ENCODE measurements at places on chromosomes 5 and 9. TPM values are rescaled to one million over a fixed set of nuclear protein-coding genes. Genes with fewer than 3 reads are reported as not detected.

Gene FGF10
- not detected for total RNA-seq

Gene CNTLN
- 0.60 TPM for total RNA-seq

Gene PCDHA9
- total RNA-seq: not detected

Gene SLC36A3
- not detected for total RNA-seq

Gene GPR151
- not detected for total RNA-seq

Gene SPATA31C1
- not detected for total RNA-seq

Gene TLX3
- total RNA-seq: not detected

Gene FAM169A
- 12.0 TPM for total RNA-seq

Gene SNCAIP
- not detected for total RNA-seq

DNA sequence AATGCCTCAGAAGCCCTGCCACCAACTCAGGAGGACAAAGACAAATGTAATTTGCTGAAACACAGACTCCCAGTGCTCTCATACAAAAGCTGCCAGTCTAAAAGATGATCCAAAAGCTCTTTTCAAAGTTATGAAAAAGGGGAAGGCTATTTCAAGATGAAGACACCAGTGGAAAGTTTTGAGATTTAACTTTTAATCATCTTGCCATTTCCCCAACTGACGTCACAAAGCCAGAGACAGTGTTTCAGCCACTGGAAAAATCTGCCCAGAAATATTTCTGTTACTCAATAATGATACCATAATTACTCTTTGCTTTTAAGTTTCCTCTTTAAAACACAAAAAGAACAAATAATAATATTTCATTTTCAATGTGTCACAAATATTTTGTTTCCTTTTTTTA is 20.9 kb downstream of the ENG start:
- no peak for DNase-seq

GRCh38 chr5:68225911-68226545 is 10.5 kb downstream of the PIK3R1 start:
- no peak for DNase-seq

DNA sequence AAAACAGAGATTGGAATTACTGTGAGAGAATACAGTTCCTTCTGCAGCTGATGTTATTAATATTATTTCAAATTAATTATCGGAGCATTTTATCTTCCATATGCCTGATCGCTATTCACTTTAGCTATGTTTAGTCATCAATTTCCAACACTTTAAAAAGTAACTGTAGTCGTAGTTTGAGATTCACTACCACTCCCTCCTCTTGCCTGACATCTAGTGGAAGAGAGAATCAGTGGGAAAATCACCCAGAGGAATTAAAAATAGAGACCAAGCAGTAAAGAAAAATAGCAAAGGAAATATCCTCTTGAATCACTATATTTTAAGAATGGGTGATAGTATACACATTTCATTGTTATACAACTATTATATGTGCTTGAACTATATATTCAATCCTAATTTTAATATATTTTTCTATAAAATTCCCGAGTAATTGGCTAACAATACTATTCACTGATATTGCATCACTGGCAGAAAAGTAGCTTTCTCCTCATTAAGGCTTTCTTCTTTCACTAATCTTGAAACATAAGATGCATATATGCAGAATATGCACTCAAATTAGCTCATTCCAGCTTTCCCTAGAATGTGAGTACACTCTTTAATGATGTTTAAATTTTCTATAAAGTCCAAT is 708.7 kb downstream of the CDH9 start:
- DNase-seq: no peak

DNA sequence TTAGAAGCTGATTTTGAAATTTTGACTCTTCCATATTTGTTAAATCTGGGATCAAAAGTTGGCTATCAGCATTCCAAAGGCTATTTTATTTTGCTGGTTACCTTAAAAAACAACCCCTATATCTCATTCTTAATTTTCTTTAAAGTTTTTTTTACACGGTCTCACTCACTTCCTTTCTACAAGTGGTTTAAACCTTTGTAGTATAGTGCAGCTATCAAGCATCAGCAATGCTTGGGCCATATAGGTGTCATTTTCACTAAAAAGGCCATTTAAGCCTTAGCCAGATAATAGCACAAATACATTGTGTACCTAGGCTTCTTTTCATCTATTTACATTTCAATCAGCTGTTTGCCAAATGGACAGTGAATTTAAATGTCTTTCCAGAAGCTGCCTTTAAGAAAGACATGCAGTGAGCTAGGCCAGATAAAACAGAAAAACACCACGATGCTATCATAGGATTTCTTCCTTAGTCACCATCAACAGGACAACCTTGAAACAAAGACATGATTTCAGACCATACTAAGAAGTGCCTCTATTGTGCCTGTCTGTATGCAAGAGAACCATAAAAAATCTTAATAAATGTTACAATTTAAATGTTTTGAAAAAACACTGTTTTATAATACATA is 104.2 kb downstream of the RAPGEF6 start:
- DNase-seq: no peak

DNA sequence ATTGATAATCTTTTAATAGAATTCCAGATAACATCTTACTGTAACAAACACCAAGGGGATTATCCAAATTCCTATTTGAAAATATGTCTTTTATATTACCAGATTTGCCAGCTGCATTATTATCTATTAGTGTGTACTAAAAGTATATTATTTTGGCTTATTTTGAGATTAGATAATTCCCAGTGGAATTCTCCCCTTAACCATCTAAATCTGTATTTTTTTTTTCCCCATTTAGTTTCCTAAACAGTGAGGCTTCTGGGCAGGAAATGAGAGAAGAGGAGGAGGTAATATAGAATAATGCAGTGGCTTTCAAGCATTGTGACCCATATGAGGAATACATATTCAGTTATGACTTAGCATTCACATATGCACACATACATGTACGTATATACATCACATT is 53.5 kb upstream of the ABL1 start:
- DNase-seq: no peak

GRCh38 chr5:31537851-31538250 is 5.8 kb downstream of the C5orf22 start:
- no peak for DNase-seq

DNA sequence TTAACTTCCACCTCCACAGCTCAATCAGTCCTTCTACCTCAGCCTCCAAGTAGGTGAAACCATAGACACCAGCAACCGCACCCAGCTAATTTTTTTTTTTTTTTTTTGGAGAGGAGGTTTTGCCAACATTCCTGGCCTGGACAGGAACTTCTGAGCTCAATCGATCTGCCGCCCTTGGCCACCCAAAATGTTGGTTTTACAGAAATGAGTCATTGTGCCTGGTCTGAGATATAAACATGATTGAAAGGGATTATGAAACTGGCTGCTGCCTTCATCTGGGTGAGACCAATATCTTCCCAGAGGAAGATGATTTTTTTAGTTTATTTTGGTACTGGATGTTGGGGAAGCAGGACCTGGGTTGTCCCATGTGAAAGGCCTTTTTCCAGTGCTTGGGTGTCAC is 9.2 kb downstream of the TAF11L12 start:
- DNase-seq: no peak

DNA sequence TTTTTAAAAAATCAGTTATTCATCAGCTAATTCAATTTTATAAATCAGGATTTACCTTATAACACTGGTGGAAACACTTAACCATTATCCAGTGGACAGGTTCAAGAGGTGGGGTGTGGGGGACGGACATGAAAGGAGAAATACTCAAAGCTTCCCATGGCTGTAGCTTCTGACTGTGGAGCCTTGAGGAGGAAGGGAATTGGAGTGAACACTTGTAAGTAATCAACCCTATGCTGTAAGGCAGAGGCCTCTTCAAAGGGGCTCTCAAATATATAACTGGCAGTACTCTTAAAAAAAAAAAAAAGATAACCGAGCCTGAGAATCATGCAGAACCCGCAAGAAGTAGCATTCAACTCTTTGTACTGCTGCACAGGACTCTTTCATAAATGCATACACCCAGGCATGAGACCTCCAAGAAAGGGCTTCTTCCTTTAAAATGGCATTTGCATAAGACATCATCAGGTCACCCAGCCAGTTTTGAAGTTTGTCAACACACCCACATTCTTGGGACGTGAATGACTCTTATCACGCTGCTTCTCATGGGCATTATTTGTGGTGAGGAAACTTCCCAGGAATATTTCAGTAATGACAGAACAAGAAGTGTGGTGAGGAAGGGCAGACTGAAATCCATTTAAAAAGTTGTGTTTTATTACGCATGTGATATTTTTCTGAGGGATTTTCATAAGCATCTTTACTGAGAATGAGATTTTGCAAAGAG is 8.1 kb downstream of the OSMR start:
- no peak for DNase-seq

DNA sequence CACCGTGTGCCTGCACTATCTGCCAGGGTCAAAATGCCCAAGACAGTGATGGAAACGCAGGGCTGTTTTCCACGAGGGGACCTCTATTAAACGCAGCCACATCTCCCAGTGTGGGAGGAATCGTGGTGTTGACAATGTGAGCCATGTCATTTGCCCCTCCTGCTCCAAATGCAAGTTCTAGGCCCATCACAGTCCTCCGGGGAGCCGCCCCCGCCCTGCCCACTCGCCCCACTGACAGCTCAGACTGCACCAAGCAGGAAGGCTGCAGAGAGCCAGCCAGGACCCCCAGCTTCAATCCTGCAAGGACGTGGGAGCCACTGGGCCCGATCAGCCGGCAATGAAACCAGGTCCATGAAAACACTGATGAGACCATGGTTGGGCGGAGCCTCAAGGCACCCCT is 85.9 kb downstream of the VAV2 start:
- DNase-seq: no peak

GRCh38 chr5:132628814-132629213 is 29.2 kb upstream of the IL13 start:
- DNase-seq: no peak

- DNase-seq: no peak
These were observed 438 bp upstream of the LAMC3 start for GRCh38 chr9:131008563-131008908.

GRCh38 chr9:36597412-36598178 is 24.9 kb downstream of the MELK start:
- no peak for DNase-seq

GRCh38 chr9:37582548-37583157 is 6.5 kb upstream of the FBXO10 start:
- DNase-seq: no peak

DNA sequence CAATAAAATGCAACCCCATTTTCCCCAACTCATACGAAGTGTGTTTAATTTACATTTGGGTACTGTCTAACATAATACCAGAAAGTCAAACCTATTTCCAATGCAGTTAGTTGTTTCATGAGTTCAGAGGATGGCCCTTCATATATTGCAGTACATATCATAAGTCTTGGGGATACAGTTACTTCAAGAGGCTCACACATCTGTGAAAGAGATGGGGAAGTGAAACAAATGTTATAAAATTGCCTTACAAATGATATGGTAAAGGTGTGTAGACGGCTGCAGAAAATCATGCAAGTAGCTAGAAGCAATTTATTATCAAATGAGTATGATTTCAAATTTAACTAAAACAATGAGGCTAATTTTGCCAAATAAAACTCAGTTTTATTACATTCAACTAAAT is 219.0 kb upstream of the CDH12 start:
- no peak for DNase-seq

DNA sequence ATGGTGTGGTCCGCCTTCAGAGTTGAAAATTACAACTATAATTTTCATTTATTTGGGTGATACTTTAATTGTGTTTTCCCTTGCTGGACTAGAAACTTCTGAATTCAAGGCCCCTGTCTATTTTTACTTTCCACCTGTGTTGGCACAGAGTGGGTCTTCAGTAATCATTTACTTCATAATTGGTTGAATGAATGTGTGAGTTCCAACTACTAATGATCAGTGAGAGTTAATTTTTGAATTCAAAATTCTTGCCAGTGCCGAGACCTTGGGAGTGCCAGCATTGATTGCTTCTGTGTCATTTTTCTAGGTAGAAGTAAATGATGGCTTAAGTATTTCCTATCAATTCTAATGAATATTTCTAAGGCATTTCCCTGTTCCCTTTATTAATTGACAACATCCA is 61.4 kb downstream of the PARP8 start:
- no peak for DNase-seq

- DNase-seq: no peak
These were observed 12.5 kb upstream of the LHX2 start for GRCh38 chr9:123998970-123999621.

GRCh38 chr5:109468737-109469420 is 59.1 kb upstream of the PJA2 start:
- peak; percentile 68 for DNase-seq

DNA sequence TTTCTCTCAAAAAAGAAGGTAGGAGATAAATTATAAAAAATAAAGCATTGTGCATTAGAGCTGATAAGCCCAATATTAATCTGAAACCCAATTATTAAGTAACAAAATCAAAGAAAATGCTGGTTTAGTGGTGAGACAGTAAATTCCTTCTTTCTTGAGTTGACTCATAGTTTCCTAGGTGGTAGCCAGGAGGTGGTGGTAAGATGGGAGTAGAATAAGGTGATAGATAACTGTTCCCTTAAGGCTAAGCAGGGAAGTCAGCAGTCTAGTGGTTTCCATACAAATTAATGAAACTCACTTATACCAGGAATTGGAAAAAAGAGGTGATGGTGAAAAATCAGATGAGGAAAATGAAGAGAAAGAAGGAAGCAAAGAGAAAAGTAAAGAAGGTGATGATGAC is 23.2 kb downstream of the LYSMD3 start:
- DNase-seq: no peak
